ENCODE measurements at places on chromosomes 4 and X.

GRCh38 chr4:177131736-177132135 lies 177.9 kb upstream of the NEIL3 start:
- DNase-seq, result no peak

DNA sequence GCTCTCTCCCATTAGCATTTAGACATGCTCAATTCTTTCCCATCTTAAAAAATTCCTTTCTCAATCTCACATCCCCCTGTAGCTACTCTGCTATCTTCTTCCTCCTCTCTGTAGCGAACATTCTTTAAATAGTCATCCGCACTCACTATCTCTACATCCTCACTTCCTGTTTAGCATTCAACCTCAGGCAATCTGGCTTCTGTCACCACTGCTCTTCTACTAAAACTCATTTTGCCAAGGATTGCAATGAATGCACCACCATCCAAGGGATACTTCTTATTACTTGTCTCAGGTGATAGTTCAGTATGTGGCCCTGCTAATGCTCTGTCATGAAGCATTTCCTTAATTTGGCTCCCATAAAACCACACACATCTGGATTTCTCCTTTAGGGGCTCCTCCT lies 10.9 kb upstream of the TET2 start:
- no peak for DNase-seq

DNA sequence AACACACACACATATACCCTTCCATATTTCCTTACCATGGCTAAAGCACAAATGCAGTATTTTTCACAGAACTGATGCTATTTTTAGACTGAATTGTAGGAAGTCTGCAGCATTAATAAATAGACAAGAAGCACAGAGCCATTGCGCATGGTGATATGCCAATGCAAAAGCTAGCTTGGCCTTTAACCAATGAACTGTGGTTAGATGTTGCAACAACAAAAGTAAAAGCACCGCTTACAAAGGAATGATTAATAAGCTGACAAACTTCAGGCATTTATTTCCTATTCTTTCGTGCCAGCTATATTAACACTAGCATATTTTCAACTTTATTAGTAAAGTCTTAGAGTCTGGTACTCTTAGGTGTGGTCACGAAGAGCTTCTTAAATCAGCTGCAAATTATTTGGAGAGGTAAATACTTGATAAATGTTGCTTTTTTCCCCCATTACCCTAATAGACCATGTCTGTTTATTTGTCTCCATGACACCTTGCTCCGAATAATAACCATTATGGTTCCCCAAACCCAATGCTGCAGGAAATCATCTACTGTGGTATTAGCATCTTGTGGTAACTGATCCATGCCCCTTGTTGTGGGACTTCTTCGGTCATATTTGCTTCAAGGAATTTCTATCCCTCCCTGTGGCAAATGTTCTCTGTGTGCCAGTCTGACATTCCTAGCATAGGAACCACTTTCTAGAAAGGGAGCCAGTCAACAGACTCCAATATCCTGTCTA lies 306.1 kb upstream of the TAPT1 start:
- no peak for DNase-seq

DNA sequence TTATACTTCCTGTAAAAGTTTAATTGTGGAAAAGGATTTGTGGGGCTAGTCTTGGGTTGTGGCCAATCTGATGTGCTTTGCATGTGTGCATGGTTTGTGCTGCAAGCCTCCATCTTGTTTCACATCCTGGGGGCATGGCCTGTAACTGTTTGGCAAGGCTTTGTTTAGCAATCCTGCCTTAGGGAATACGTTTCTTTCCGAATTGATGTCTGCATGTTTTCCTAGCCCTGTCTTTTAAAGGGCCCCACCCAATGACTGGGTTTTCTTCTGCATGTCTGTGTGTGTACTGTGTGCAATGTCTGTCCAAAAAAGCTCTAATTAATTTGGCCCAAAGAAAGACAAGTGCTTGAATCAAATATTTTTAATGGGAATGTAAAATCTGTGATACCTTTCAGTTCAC lies 74.6 kb upstream of the MID1IP1 start:
- no peak for DNase-seq

DNA sequence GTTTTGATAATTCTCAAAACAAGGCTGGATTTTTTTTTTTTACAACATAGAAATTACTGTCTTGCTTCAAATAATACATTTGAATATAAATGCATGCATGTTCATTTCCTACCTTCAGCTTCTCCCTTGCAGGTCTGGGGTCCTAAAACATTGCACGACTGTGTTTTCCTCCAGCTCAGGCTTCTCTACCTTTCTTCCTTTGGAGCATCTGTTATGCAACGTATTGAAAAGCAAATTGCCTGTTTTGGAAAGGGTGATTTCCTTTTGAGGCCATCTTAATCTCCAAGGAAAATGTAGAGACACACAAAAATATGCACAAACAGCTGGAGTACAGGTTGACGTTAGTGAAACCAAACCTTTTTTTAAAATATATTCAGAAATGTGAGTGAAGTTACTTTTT lies 115.6 kb upstream of the TLL1 start:
- DNase-seq, result no peak

DNA sequence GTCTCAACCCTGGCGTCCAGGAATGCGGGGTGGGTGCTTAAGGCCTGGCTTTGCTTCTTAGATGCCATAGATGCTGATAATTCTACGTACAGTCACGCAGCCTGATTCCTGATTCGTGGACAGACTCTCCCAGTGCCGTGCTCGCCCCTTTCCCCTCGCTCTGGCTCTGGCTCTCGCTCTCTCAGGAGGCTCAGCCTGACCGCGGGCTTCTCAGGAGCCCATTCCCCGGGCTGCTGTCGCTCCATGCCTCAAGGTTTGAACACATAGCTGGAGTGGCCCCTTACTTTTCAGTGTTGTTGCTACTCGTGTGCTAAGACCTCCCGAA lies 59.2 kb upstream of the ZC4H2 start:
- peak; percentile 2 for DNase-seq

DNA sequence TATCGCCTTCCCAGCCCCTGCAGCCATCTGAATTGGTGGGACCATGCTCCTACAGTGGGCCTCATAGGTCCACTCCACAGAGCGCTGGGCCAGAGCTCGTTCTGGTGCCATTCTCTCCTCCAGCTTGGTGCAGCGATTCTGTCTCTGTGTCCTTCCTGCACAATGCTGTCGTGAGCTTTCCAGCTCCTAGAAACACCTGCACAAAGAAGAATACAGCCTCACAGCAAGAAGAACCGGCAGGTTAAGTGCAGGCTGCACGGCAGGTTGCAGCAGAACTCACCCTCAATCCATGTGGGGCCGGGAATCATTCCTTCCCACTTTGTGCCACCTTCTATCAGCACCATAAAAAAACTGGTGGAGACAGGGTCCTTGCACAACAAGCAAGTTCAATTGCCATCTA lies 101.2 kb upstream of the ENPP6 start:
- no peak for DNase-seq

DNA sequence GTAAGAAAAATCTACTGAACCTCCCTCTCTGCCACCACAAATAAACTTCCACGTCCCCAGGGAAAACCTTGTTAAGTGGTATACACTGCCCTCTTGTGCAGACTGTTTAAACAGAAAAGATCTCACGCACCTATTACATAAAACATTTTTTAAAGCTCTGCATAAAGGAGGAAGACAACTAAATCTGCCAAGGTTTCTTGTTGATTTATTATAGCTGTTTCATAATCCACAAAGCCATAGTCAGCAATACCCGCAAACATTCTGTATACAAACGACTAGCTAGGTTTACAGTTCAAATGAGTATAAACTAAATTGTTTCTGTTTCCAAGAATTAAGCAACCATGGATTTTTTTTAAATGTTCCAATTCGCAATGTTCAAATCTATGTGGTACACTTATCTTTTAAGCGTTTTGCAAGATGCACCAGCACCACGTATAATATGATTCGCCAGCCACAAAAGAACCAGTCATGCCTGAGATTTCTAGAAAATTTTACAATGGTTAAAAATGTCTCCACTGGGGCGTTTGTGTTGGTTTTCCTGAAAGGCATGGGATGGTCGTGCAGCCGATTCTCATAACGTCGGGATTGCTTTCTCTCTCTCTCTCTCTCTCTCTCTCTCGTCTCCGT lies 164.6 kb downstream of the PRKX start:
- no peak for DNase-seq

DNA sequence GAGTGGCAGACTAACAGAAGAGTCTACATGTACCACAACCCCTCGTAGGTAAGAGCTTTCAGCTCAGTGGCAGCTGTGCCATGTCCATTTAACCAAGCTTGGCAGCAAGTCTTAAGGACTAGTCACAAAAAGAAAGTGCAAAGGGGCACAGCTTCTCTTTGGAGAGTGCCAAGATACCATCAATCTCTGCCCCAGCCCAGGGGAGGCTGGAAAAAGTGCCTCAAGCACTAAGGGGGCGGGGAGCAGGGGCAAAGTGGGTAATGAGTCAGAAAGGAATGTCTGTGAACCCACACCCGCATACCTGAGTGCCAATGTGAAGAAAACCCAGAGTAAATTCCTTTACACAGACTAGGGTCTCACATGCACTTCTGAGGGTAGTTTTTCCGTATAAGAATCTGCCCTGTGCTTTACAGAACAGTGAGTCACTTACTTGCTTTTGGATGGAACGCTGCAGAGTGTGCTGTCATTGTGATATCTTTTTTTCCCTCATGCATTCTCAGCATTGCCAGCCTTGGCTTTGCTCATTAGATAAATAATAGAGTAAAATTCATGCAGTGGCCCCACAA lies 219.8 kb downstream of the ZNF674 start:
- no peak for DNase-seq

DNA sequence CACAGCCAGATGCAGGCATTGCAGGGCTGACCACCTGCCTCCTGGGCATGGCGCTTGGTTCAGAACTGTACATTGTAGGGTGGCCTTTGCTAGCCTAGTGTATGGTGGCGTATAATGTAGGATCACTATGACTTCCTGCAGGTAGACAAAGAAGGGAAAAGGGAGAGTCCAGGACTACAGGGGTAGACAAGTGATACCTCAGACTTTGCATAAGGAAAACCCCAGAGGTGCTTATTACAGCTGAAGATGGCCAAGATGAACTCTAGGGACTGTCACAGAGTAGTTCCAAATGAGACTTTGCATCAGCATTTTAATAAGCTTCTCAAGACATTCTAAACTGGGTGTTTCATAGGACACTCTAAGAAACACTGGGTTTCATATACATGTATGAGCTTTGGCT lies 116.4 kb upstream of the PUDP start:
- DNase-seq, result no peak

GRCh38 chr4:104915864-104916263 lies 230.8 kb upstream of the TET2 start:
- DNase-seq, result no peak

DNA sequence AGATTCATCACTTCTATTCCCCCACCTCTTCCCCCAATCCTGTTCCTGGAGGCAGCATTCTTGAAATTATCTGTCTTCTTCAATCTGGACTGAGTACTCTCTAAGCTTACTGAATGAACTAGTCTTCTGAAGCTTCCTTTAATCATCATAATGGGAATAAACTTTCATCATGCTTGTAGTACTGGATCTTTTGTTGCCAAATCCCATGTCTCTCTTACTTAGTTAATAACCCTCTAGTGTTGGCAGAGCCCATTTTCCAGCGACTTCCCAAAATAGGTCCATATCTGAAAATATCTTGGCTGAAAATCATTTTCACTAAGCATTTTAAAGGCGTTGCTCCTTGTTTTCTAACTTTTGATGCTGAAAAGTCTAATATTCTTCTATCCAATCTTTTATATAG lies 39.6 kb downstream of the RPS6KA3 start:
- DNase-seq, result no peak

DNA sequence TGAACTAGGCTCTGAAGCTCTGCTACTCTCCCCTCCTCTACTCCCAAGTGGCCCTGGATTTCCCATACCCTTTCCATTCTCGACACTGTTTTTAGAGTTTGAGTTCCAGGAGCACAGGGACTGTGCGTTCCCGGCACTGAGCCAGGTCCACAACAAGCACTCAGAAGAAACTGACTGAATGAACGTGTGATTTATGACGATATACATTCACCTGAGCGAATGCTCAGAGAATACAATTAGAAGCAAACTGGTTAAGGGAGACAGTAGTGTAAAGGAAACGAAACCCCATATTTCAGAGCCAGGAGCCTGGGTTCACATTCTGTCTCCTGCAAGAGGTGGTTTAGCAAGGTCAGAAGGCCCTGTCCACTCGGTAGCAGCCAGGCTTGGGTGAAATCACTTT lies 1.4 kb upstream of the KIAA0232 start:
- no peak for DNase-seq

GRCh38 chr4:13548059-13548983 lies 4.0 kb upstream of the NKX3-2 start:
- no peak for DNase-seq

GRCh38 chr4:82422616-82423015 lies 7.6 kb downstream of the HNRNPDL start:
- DNase-seq, result no peak

- DNase-seq, result no peak
These were observed 1577.7 kb upstream of the TENM3 start for GRCh38 chr4:180665481-180665880.

- no peak for DNase-seq
These were observed 74.4 kb upstream of the RBMX start for GRCh38 chrX:136954930-136955329.

- no peak for DNase-seq
These were observed 386.6 kb upstream of the CPEB2 start for GRCh38 chr4:14615671-14616070.

GRCh38 chr4:123995936-123996335 lies 599.3 kb downstream of the SPRY1 start:
- DNase-seq, result no peak

GRCh38 chr4:36322921-36323354 lies 41.5 kb downstream of the DTHD1 start:
- DNase-seq, result peak; percentile 63

GRCh38 chr4:38683276-38683675 lies 19.3 kb downstream of the KLF3 start:
- DNase-seq, result no peak

DNA sequence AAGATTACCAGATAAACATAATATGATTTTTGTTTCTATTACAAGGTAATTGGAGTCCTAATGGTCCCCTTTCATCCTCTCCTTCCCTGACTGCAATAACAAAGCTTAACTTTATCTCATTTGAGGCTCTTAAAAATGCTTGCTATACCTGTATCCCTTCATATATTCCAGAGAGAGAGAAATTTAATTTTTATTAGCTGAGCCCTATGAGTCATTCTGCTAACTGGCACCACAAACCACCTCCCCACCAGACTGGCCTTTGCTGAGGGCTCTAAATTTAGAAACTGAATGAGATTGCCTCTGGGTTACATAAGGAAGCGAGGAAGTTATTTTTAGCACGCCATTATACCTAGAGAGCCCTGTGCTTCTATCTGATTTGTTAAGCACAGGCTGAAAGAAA lies 27.4 kb downstream of the CBLL2 start:
- DNase-seq, result no peak

DNA sequence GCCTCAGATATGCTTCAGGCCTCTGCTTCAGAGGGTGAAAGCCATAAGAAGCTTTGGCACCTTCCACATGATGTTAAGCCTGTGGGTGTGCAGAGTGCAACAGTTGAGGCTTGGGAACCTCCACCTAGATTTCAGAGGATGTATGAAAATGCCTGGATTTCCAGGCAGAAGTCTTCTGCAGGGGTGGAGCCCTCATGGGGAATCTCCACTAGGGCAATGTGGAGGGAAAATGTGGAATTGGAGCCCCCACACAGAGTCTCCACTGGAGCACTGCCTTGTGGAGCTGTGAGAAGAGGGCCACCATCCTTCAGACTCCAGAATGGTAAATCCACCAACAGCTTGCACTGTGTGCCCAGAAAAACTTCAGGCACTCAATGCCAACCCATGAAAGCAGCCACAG lies 35.2 kb downstream of the TLR10 start:
- DNase-seq, result no peak

GRCh38 chr4:75919920-75920319 lies 17.7 kb upstream of the PPEF2 start:
- DNase-seq, result no peak

GRCh38 chr4:149500806-149501205 lies 314.8 kb downstream of the IQCM start:
- DNase-seq, result no peak

- DNase-seq, result no peak
These were observed 132.6 kb downstream of the GLUD2 start for GRCh38 chrX:121179972-121180371.
